ENCODE measurements at places on chromosomes 12 and 14.

- no peak for DNase-seq
Observed at GRCh38 chr12:3077572-3078081, 448 bp downstream of the TSPAN9 start.

- no peak for DNase-seq
Observed at GRCh38 chr12:121579190-121579791, 1.5 kb downstream of the KDM2B start.

DNA sequence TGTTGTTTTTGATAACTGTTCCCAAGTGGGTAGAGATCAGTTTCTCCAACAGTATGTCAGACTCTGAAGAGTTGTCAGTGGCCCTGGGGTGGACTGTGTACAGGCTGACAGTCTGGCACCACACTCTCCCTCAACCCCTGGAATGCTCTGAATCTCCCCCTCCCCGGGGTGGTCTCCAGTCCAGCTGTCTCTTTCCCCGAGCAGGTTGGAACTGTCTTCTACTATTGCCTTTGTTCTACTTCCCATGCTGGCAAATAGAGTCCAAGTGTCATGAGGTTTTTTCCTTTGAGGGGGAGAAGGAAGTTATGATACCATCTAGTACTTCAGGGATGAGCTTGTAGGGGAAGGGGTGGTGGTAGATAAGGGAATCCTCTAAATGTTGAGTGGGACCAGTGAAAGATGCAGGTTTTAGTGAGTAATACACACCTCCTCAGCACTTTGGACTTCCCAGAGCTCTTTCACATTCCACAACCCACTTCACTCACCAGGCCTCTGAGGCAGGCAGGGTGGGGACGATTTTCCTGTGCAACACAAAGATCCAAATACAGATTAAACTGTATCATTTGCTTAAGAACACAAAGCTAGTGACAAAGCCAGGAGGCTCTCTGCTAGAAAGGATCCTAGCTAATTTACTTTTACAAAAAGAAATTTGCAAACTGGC, 170.7 kb upstream of the GZMB start:
- no peak for DNase-seq

DNA sequence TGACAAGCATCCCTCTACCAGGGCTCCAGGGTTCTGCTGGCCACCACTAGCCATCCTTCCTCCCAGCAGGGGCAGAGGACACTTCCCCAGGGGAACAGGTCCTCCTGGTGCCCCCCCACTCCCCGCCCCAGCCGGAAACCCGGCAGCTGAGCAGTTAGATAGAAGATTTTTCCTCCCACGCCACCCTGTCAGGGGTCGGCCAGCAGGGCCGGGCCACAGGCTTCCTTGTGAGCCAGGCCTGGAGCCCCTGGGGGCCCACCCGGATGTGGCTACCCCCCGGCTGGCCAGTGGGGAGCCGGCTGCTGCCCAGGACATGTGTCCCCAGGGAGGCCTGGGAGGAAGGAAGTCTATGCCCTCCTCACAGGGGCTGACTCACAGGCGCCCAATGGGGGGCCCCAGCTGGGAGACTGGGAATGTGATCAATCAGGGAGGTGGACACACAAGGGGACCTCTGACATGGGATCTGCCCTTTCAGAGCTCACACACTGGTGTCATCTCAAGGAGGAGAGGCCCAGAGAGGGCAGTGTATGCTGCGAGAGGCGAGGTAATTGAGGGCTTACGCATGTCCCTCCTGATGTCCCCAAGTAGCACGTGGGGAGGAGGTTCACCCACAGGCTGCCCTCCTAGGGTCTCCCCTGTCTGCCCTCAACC, 4.2 kb downstream of the SH2B3 start:
- DNase-seq, result no peak

- no peak for DNase-seq
Observed at GRCh38 chr12:9829982-9830381, 2.7 kb downstream of the KLRF1 start.

- no peak for DNase-seq
Observed at GRCh38 chr12:76031081-76031413, 529 bp downstream of the PHLDA1 start.

GRCh38 chr14:63266106-63266505, 52.6 kb downstream of the GPHB5 start:
- no peak for DNase-seq

DNA sequence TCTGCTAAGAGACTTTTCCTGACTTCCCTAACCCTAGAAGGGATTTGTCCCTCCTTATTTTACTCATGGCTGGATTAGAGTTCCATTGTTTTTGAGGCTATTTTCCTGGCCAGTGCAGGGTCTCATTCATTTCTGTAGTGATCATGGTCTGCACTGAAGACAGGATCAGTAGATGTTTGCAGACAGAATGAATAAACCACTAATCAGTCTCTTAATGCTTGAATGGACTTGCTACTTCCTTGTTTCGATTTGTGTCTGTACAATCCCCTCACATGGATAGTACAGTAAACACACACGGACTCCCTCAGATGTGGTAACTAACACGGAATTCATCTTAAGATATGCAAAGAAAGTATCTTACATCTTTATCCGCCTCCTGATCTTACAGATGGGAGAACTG, 102.6 kb upstream of the PRB2 start:
- DNase-seq, result no peak

DNA sequence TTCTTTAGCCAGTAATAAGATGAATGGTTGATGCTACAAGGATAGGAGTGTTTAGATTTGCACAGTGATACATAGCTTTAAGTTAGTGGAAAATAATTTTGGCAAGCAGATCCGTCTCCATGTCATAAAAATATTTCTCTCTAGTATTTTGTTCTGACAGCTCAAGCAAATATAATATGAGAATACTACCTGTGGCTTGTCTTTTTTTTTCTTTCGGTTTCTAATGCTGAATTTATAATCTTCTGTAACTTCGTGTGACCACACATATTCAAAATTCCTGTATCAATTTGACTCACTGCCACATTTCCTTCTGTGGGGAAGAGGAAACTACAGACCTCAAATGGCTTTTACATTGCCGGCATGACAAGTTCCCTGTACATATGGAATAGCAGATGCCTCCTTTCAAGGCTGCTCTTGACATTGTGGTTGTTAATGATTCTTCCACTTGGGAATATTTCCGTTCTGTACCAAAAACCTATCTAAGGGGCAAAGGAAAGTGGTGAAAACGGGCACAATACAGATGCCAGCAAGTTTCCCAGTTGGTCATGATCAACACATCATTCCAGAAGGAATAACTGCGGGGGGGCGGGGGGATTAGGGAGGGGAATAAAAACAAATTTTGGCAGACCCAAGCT, 103.6 kb upstream of the CCDC91 start:
- DNase-seq, result no peak

- no peak for DNase-seq
Observed at GRCh38 chr14:33717866-33718265, 233.0 kb downstream of the EGLN3 start.

- DNase-seq, result no peak
Observed at GRCh38 chr12:15193946-15194345, 27.3 kb downstream of the RERG start.

- DNase-seq, result no peak
Observed at GRCh38 chr12:42857106-42857505, 267.6 kb upstream of the PRICKLE1 start.

DNA sequence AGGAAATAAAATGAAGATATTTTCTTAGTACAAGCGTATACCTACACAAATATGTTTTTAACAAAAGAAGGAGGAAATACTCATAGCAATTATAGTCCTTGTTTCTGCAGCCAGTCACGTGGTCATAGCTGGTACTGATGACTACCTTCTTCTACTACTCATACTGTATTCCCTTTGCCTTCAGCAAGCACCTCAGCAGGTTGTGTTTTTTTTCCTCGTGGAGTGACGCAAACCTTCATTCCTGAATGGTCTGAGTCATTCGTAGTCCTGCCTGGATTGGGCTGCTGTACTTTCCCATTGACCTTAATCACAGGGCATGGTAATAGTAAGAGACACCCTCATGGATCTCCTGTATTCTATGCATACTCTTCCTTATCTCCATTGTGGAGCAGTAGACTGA, 25.7 kb upstream of the SLC16A7 start:
- DNase-seq, result no peak

- no peak for DNase-seq
Observed at GRCh38 chr12:113056381-113056630, 224 bp upstream of the DTX1 start.

- no peak for DNase-seq
Observed at GRCh38 chr14:42428996-42429395, 822.3 kb downstream of the LRFN5 start.

DNA sequence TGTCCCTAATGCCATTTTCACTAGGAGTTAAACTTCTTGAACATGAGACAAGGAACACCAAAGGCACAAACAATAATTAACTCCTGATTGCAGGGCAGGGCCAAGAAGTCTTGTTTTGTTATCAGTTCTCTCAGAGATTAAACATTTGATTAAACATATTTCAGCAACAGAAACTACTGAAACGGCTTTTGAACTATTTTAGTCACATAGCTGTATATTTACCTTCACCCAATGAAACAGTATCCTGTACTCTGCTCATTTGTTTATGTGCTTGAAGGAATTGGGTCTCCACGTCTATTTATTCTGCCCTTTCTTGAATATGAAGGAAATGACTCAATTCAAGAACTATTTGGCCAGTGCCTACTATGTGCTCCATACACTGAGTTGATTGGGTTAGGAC, 51.3 kb upstream of the PTCSC3 start:
- DNase-seq, result no peak

DNA sequence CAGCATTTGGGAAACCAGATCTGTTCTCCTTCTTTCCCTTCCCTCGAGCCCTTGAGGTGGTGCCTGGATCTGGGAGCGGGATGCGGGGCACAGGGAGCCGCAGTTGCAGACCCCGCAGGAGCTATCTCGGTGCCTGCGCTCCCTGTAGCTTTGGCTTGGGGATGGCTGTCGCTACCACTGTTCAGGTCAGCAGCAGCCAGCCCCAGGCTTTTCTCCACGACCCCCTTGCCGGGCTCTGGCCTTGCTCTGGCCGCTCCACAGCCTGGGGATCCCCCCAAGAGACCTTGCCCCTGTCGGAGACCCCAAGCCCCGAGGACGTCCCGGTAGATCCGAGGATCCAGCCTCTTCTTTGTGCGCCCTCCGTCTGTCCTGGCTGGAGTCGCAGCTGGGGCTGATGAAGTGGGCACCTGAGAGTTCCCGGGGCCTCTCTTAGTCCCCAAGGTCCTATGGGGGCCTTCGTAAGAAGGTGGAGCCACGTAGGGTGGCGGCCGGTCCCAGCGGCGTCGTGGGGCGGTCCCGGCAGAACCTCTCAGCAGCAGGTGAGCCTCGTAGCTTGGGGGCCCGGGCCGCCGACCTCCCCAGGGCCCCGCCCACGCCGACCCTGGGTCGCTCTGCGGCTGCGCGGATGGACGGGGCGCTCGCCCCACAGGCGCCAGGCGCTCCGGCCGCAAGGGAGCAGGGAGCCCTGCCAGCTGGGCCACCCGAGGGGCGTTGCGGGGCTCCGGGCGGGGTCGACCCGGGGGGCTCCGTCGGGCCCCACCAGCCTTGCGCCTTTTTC, 1.3 kb downstream of the DDN start:
- DNase-seq, result peak; percentile 32

DNA sequence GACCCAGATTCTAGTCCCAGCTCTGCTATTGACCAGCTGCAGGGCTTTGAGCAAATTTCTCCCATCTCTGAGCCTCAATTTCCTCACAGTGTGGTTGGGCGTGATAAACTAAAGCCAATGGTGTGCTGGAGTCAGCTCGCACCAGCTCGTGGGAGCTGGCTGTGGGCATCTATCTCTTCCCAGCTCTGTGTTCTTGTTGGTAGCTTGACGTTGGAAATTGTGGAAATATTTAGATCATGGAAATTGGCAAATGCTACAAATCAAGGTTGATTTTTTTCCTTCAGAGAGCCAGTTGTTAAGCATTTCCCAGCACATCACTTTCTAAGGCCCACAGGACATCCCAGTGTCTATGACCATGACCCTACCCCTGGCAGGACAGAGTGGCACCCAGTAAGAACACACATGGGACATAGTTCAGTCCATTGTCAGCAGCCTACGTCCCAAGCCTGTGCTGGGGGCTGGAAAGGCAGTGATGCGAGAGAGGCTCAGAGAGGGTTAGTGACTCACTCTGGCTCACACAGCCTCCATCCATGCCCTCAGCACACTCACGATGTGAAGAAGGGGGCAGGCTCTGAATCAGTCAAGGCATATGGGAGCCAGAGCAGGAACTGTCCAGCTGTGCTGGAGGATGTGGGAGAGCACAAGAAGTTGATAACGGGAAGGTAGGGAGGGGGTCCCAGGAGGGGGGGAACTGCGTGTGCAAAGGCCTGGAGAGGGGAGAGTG, 77.6 kb downstream of the LGMN start:
- no peak for DNase-seq

- no peak for DNase-seq
Observed at GRCh38 chr14:24816011-24816928, 182.3 kb upstream of the GZMB start.

GRCh38 chr12:92796650-92797049, 93.9 kb downstream of the PLEKHG7 start:
- DNase-seq, result no peak

DNA sequence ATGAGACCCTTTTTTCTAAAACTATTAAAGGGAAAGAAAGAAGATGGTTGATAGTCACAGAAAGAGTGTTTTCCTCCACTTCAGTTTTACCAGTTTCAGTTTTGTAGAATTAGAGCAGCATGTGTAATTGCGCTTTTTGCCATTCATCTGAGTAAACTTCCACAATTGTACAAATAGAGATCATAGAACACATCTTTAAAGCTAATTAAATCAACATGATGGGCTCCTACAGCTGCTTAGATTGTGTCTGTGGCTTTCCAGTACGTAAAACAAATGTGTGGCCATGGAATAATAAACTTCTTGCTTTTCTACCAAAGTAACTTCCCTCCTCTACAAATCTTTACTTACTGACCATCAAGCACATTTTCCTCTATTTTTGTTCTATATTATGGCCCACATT, 84.2 kb upstream of the LRIG3 start:
- no peak for DNase-seq

DNA sequence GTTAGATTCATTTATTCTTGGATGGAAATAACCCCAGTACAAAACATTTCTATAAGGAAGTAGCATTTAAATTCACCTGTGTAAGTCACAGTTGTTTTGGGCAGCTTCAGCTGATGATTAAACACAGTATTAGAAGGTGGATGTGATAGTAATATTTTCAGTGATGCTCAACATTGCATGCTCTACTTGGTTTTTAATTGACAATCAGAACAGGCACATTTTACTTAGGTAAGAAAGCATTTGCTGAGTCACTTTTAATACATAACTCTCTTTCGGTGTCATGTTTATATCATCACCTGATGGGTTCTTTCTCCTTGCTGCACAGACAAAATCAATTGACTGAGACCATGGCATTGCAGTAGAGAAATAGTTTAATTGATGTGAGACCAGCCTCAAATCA, 80.7 kb downstream of the CMAS start:
- no peak for DNase-seq

- DNase-seq, result no peak
Observed at GRCh38 chr12:60021235-60021634, 425.4 kb downstream of the SLC16A7 start.

- DNase-seq, result no peak
Observed at GRCh38 chr12:27143256-27144069, 61.1 kb upstream of the C12orf71 start.

DNA sequence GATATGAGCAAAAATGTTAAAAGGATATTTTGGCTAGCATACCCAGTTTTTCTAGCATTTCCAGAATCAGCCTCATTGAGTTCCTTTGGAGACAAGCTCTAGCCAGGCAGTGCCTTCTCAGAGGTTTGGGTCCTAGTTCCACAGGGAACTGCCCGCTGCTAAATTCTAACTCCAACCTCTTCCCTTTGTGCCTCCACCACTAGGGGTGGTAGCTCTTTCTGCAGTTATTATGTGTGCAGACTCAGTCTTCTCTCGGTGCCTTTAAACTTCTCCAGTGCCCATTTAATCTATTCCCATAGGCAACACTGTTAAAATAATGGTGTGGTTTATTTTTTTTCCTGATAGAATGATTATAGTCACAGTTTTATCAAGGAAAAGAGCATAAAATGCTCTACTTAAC, 21.5 kb upstream of the SLC25A3 start:
- DNase-seq, result no peak
